ENCODE measurements at places on chromosomes 6 and 20.

DNA sequence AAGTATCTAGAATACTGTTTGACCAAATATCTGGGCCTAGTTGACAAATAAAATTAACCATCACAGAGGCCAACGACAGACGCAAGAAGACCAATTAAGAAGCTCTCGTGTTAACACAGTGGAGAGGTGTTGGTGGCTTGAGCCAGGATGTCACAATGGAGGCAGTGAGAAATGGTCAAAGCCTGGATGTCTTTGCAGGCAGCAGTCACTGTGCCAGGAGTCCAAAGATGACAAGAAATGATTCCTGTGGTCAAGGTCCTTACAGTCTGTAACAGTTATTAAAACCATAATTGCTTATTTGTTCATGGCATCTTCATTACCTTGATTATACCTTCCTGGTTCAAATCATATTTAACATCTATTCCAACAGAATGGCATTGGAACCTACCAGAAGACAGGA is 91.3 kb upstream of the EDN1 start:
- H3K27ac ChIP-seq, result no peak overlapping the region
- H3K4me3 ChIP-seq, result no peak overlapping the region
- peaks cover 4% of the 10 kb centered on the region for H3K4me1 ChIP-seq

GRCh38 chr6:70973604-70974003 is 16.7 kb upstream of the B3GAT2 start:
- DNase-seq, result no peak
- peaks cover 2% of the 10 kb centered on the region for H3K36me3 ChIP-seq
- no peak overlapping the region for H3K27ac ChIP-seq
- no peak overlapping the region for H3K4me3 ChIP-seq

DNA sequence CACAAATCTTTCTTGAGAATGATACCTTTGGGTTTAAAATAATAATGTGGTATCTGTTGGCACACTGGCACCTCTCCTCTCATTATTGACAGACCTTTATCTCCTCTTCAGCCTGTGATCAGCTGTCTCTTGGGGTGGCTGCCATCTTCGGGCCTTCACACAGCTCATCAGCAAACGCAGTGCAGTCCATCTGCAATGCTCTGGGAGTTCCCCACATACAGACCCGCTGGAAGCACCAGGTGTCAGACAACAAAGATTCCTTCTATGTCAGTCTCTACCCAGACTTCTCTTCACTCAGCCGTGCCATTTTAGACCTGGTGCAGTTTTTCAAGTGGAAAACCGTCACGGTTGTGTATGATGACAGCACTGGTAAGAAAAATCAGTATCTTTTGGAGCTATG is 232.8 kb downstream of the GRIK2 start:
- no peak for DNase-seq
- no peaks in the 10 kb centered on the region for H3K36me3 ChIP-seq
- H3K27me3 ChIP-seq, result no peaks in the 10 kb centered on the region
- H3K4me3 ChIP-seq, result no peak overlapping the region

DNA sequence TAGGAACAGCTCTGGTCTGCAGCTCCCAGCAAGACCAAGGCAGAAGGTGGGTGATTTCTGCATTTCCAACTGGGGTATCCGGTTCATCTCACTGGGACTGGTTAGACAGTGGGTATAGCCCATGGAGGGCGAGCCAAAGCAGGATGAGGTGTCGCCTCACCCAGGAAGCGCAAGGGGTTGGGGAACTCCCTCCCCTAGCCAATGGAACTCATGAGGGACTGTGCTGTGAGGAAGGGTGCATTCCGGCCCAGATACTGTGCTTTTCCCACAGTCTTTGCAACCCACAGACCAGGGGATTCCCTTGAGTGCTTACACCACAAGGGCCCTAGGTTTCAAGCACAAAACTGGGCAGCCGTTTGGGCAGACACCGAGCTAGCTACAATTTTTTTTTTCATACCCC is 21.8 kb downstream of the HDDC2 start:
- H3K4me3 ChIP-seq, result no peak overlapping the region
- peaks cover 69% of the 10 kb centered on the region for H3K36me3 ChIP-seq
- peaks cover 22% of the 10 kb centered on the region for H3K4me1 ChIP-seq
- H3K27ac ChIP-seq, result no peak overlapping the region
- DNase-seq, result no peak

- peaks cover 35% of the 10 kb centered on the region for H3K27me3 ChIP-seq
- DNase-seq, result no peak
- H3K36me3 ChIP-seq, result no peaks in the 10 kb centered on the region
- H3K4me1 ChIP-seq, result peaks cover 23% of the 10 kb centered on the region
- peak overlapping the region; percentile 15 for H3K4me3 ChIP-seq
Measured at GRCh38 chr6:1387876-1388629, 1.3 kb upstream of the FOXF2 start.

GRCh38 chr6:24245275-24245674 is 112.6 kb downstream of the DCDC2 start:
- no peaks in the 10 kb centered on the region for H3K4me1 ChIP-seq
- no peaks in the 10 kb centered on the region for H3K36me3 ChIP-seq
- peaks cover 1% of the 10 kb centered on the region for H3K27me3 ChIP-seq
- H3K4me3 ChIP-seq, result no peak overlapping the region
- H3K27ac ChIP-seq, result no peak overlapping the region
- DNase-seq, result no peak

DNA sequence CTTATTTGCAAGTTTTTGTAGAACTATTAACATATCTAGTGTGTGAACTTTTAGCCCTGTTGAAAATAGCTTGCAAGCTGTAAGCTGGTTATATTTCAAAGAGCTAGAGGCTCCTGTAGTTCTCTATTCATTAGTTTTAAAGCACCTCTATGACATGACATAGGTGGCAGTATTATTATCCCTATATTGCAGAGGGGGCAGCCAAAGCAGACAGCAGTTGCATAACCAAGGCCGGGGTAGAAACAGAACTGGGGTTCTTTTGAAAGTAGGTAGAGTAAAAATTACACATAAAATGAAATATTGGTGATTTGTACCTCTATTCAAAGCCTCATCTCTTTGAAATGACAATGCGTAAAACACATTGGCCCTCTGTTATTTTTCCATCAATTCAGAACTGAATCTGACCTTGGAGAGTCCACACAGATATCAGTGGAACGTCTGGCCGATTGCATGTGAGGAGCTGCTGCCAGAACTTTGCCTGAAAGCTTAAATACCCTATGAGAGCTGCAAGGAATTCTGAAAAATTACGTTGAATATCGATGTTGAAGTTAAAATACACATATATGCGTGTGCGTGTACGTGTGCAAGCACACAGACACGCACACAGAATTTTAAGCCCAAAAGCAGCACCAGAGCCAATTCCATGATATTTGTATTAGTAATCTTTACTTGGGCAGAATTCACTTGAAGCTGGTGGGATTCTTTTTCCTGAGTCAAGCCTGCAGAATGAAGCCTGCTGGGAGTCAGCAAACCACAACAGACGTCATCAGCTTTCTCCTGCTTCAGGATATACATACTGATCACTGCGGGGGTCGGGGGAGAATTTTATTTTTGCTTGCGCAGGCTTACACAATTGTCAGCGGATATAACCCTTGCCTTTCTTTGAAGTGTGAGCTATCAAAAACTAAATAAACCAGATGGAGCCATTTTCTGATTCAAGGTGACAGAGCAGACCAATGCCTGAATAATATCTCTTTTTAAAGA is 163.2 kb downstream of the PDE7B start:
- peaks cover 3% of the 10 kb centered on the region for H3K36me3 ChIP-seq
- peaks cover 2% of the 10 kb centered on the region for H3K27me3 ChIP-seq
- no peak for DNase-seq
- peaks cover 2% of the 10 kb centered on the region for H3K4me1 ChIP-seq
- no peak overlapping the region for H3K4me3 ChIP-seq
- H3K27ac ChIP-seq, result no peak overlapping the region

GRCh38 chr6:130494729-130495128 is 128.9 kb downstream of the TMEM200A start:
- no peaks in the 10 kb centered on the region for H3K36me3 ChIP-seq
- no peak overlapping the region for H3K4me3 ChIP-seq
- no peak overlapping the region for H3K27ac ChIP-seq
- H3K4me1 ChIP-seq, result peaks cover 2% of the 10 kb centered on the region

- H3K36me3 ChIP-seq, result peaks cover 11% of the 10 kb centered on the region
- no peaks in the 10 kb centered on the region for H3K27me3 ChIP-seq
- peak within 1 kb of the TSS; percentile 95 for H3K4me3 ChIP-seq
Measured at GRCh38 chr6:43635387-43636307, at the start of gene MAD2L1BP. TSS of gene MAD2L1BP (plus strand) at chr6:43635840. CDS start at chr6:43635876, 36 bp downstream.

- DNase-seq, result no peak
- H3K4me3 ChIP-seq, result no peak overlapping the region
- no peaks in the 10 kb centered on the region for H3K27me3 ChIP-seq
- H3K36me3 ChIP-seq, result no peaks in the 10 kb centered on the region
- no peak overlapping the region for H3K27ac ChIP-seq
Measured at GRCh38 chr6:94177429-94177828, 758.1 kb upstream of the EPHA7 start.

- H3K36me3 ChIP-seq, result no peaks in the 10 kb centered on the region
- H3K27me3 ChIP-seq, result no peaks in the 10 kb centered on the region
- no peaks in the 10 kb centered on the region for H3K4me1 ChIP-seq
- no peak for DNase-seq
- H3K27ac ChIP-seq, result no peak overlapping the region
Measured at GRCh38 chr6:55822815-55823214, 52.6 kb downstream of the BMP5 start.

DNA sequence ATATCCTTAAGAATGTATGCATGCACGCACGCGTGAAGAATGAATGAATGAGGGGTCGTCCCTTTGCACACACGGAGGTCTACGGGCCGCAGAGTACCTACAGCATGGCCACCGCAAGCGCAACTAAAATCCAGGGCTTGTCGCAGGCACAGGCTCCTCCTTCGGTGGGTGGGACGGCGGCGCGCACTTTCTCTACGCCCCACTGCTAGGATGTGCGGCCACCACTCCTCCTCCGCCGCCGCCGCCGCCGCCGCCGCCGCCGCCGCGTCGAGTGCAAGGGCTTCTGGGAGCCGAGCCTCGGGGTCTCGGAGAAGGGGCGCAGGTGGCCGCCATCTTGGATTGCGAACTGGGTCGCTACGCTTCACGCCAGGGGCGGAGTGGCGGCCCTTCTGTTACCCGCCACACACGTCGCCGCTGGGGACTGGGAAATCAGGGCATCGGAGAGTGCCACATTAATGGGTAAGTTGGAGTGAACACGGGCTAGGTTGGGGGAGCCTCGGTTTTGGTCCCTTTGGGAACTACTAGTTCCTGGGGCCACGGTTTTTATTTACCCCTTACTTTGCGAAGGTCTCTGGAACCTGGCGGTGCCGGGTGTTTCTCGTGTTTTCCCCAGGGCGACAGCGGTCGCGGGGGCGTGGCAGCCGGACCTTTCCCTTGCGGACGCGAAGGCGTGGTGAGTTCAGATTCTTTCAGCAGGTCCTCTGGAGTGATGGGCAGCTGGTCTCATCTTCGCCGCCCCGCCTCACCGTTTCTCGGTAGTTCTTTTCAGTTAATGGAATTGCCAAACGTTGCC is at the start of gene KPNA5:
TSS of gene KPNA5 (plus strand) at position 332 of the 793 bp plus-strand sequence. CDS start at position 456, 124 bp downstream.
- peak; percentile 87 for DNase-seq
- peak within 1 kb of the TSS; percentile 91 for H3K4me3 ChIP-seq
- H3K27me3 ChIP-seq, result no peaks in the 10 kb centered on the region

DNA sequence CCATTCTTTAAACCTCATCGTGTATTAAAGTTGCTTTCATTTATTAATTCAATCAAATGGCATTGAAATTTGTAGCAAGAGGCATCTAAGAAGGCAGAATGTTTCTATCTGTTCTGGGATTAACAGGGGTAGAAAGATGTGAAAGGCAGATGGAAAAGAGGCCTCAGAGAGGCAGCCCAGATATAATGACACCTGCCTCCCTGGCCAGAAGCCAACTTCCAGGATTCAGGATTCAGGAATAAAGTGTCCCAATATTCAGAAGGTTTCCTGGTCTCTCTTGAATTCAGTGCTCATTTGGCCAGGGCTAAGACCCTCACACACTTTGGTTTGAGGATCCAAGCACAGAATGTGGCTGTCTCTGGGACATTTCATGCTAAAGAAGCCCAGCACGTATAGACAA is 39.9 kb downstream of the HLA-B start:
- DNase-seq, result no peak
- no peaks in the 10 kb centered on the region for H3K4me1 ChIP-seq
- no peak overlapping the region for H3K4me3 ChIP-seq
- H3K27ac ChIP-seq, result no peak overlapping the region
- peaks cover 8% of the 10 kb centered on the region for H3K27me3 ChIP-seq

GRCh38 chr6:5557506-5557905 is 296.2 kb downstream of the FARS2 start:
- no peak for DNase-seq
- no peaks in the 10 kb centered on the region for H3K27me3 ChIP-seq
- H3K27ac ChIP-seq, result no peak overlapping the region
- H3K36me3 ChIP-seq, result peaks cover 20% of the 10 kb centered on the region
- H3K4me1 ChIP-seq, result no peaks in the 10 kb centered on the region

DNA sequence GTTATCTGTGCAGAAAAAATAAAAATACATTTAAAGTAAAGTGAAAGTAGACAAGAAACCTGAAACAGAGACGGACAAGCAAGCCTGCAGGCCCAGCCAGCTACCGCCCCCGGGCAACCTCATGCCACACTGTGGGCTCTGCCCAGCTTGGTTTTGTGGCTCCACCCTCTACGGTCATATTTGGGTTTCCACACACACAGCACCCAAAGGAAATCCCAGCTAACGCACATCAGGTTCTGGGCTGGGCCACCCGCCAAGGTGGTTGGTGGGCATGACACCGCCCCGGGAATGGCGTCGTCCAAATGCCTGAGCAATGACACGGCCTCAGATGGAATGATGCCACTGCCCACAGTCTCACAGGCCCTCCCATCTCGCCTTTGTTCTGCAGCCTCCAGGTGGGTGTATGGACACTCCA is 22.9 kb downstream of the FAM110A start:
- H3K27me3 ChIP-seq, result no peaks in the 10 kb centered on the region
- H3K4me3 ChIP-seq, result no peak overlapping the region
- H3K27ac ChIP-seq, result no peak overlapping the region
- no peak for DNase-seq

- peak overlapping the region; percentile 98 for H3K27ac ChIP-seq
- H3K4me3 ChIP-seq, result peak overlapping the region; percentile 87
- H3K27me3 ChIP-seq, result no peaks in the 10 kb centered on the region
- H3K36me3 ChIP-seq, result peaks cover 16% of the 10 kb centered on the region
Measured at GRCh38 chr6:29887330-29887818, 55.0 kb upstream of the HLA-A start.

GRCh38 chr6:13183415-13184088 is 144.8 kb downstream of the TBC1D7 start:
- no peak for DNase-seq
- peaks cover 12% of the 10 kb centered on the region for H3K27me3 ChIP-seq
- no peak overlapping the region for H3K27ac ChIP-seq
- no peaks in the 10 kb centered on the region for H3K36me3 ChIP-seq

GRCh38 chr20:61927193-61927825 is 138.4 kb downstream of the TAF4 start:
- DNase-seq, result no peak
- H3K4me3 ChIP-seq, result no peak overlapping the region
- no peaks in the 10 kb centered on the region for H3K4me1 ChIP-seq
- H3K27ac ChIP-seq, result no peak overlapping the region
- H3K36me3 ChIP-seq, result no peaks in the 10 kb centered on the region
- H3K27me3 ChIP-seq, result peaks cover under 1% of the 10 kb centered on the region

DNA sequence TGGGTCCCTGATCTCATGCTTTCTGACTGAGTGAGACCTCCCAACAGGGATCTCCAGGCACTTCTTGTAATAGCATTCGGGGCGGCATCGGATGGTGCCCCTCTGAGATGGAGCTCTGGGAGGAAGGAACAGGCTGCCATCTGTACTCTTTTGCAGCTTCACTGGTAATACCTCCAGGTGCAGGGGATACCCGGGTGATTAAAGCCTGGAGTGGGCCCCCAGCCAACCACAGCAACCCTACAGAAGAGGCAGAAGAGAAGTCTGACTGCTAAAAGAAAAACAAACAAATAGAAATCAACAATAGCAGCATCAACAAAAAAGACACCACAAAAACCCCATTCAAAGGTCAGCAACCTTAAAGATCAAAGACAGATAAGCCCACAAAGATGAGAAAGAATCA is 19.1 kb upstream of the PGK2 start:
- no peak overlapping the region for H3K27ac ChIP-seq
- H3K36me3 ChIP-seq, result no peaks in the 10 kb centered on the region
- H3K4me1 ChIP-seq, result no peaks in the 10 kb centered on the region
- H3K27me3 ChIP-seq, result no peaks in the 10 kb centered on the region
